ENCODE measurements at places on chromosomes 3 and 15.
A peak's percentile ranks its signal among the peaks of the same experiment; 100 is the strongest.

- DNase-seq: no peak
These were observed 3.8 kb upstream of the USP3 start for GRCh38 chr15:63500265-63501250.

DNA sequence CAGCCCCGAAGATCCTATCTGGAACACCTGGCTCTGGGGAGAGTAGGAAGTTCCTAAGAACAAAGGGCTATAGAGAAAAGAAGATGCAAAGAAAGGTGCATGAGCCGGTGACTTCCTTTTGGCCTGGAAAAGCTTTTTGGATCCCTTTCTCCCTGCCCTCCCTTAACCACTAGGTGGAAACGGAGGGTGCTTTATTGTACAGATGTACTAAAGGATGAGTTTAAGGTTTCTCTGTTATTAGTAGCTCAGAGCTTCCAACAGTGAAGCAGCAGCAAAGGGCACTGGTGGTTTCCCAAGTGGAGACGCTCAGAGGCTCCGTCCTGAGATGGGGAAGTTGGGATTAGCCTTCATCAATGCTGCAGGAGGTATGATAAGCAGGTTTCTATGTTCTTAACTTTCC, 5.9 kb upstream of the ADGRG7 start:
- no peak for DNase-seq

DNA sequence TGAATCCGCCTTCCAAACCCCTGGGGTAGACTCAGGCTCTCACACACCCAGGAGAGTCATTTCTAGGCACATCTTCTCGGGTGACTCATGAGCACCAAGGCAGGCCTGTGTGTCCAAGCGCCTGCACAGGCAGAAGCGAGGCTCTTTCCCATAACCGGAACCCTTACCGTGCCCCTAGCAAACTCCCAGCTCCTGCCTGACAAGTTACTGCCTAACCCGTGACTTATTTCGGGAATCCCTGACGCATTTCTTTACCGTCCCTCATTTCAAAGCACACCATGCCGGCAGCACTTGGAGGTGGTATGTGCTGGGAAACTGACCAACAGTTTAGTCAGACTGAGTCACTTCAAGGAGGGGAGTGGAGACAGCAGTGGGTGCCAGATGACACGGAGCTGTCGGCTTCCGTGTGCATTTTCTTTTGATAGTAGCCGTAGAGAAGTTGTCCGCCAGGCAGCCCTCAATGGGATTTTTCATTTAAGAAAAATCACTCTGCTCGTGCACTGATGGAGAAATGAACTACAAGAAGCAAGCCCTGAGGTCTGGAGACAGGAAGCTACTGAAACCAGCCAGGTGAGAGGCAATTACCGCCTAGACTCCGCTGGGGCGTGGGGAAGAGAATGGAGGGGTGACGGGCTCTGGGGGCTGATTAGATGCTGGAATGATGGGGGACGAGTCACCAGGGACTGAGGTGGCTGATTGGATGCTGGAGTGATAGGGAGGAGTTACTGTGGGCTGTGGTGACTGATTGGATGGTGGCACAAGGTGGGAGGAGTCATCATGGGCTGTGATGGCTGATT, 17.3 kb upstream of the HRH1 start:
- no peak for DNase-seq

GRCh38 chr3:67094167-67094566, 96.1 kb downstream of the KBTBD8 start:
- DNase-seq: no peak

GRCh38 chr3:8817486-8817885, 48.1 kb upstream of the OXTR start:
- DNase-seq: no peak

- no peak for DNase-seq
These were observed 265.4 kb downstream of the FAM43A start for GRCh38 chr3:194950906-194951628.

GRCh38 chr15:78398076-78398825, 39.8 kb upstream of the IREB2 start:
- no peak for DNase-seq

GRCh38 chr3:119716998-119717397, 14.2 kb downstream of the CFAP91 start:
- no peak for DNase-seq

GRCh38 chr3:111538681-111539083, 3.3 kb upstream of the CD96 start:
- DNase-seq: peak; percentile 57

DNA sequence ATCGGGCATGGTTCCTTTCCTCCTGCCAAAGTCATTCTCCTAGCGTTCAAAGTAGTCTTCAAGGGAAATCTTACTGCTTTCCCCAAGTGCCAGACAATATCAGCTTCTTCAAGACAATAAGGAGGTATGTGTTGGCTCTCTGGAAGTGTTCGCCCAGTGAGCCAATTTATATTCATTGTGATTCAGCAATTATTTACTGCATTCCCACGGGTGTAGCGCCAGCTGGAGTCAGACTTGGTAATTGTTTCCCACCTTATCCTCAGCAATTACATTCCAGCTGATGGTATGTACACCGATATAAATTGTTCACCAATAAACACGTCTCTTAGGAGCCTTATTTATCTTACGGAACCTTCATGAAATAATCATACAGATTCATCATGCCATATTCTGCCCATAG, 103.6 kb upstream of the CTNNB1 start:
- no peak for DNase-seq

- DNase-seq: no peak
These were observed 411.7 kb downstream of the NAALADL2 start for GRCh38 chr3:175270866-175271265.

DNA sequence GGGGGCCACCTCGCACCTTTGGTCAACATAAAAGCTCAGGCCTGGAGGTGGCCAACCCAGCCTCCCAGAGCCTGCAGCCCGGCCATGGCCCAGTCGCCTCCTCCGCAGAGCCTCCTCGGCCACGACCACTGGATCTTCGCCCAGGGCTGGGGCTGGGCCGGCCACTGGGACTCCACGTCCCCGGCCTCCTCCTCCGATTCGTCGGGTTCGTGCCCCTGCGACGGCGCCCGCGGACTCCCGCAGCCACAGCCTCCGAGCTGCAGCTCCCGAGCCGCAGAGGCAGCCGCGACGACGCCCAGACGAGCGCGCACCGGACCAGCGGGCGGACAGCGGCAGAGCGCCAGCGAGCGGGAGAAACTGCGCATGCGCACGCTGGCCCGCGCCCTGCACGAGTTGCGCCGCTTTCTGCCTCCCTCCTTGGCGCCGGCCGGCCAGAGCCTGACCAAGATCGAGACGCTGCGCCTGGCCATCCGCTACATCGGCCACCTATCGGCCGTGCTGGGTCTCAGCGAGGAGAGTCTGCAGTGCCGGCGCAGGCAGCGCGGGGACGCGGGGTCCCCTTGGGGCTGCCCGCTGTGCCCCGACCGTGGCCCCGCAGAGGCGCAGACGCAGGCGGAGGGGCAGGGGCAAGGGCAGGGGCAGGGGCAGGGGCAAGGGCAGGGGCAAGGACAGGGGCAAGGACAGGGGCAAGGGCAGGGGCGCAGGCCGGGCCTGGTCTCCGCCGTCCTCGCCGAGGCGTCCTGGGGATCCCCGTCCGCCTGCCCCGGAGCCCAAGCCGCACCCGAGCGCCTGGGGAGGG, at the start of gene MESP2:
Gene MESP2 (plus strand): TSS at position 59 of the 799 bp plus-strand sequence. CDS start 26 bp downstream, at position 85.
- peak; percentile 55 for DNase-seq

DNA sequence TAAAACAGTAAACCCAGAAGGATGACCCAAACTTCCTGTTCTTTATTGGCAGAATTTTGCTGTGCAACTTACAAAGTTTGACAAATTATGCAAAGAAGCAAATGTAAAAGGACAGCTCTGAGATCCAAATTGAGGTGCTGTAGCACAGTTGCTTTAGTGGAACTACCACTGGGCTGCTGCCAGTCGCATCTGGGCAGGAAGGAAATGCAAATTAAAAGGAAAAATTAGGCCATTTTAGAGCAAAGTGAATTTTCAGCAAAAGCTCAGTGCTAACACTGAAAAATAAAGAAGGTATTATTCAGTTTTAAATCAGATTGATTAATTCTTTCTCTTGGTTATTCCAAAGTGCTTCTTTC, 104.5 kb downstream of the ZMAT3 start:
- no peak for DNase-seq

DNA sequence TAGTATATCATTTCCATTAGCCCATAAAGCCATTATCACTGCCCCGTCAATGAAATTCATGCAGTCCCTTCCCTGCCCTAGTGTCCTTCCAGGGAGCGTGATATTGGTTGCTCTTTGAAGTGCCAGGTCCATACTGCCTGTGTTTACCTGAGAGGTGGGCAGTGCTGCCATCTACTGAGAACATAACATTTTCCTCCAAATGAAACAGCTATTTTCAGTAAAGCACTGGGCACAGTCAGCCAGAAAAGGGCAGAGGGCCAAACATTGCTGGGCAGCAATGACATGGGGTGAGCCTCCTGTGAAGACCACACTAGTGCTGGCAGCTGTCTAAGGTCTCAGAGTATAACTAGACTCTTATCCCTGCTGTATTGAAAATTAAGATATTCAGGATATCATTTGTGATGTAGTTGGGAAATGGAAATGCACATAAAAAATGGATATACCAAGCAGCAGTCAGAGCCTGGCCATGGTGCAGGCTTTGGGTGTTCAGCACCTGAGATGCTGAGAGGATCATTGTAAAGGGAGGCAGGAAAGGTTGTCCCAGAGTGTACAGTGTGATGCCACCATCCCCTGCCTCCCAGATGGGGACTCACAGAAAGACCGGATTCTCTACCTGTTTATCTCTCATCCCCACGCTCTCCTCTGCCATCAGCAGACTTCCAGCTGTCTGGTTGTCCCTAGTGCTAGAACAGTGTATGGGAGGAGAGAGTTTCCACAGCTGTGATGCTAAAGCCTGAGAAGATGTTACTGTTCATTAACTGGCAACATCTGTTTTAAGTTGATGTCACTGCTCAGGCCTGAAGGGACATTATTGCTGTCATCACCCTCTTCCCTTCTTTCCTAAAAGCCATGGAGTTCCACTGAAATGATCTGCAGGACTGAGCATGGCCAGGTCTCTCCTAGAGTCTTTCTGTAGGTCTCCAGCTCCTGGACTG, 108.8 kb downstream of the ARNT2 start:
- DNase-seq: no peak

DNA sequence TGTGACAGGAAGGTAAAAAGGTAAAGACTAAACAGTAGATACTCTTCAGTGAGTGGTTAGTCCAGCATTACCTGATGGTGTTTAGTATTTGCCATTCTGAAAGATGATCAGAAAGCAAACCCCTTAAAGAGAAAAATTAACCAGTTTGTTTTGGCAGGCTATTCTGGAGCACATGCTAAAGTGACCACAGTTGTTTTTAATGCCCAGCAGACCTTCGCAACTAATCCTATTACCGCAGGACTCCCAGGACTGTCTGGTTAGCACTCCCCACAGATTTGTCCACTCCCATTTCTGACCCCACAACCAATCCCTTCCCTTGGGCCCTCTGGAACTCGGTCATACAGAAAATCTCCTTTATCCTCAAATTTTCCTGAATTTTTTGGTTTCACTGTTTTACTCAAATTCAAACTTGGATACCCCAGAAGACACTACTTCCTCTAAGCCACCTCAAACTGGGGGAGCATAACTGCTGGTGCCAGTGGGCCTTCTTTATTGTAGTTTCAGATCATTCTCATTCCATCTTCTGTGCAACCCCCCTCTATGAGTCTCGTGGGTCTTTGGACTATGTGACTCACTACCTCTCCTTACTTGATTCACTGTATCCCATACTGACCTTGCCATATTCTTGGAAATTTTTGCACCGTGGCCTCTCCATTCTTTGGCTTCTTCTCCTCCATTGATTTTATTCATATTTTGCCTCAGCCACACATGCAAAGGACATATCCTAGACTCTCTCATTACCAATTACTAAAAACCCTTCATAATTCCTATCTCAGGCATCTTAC, 104.4 kb downstream of the RBMS3 start:
- DNase-seq: no peak

DNA sequence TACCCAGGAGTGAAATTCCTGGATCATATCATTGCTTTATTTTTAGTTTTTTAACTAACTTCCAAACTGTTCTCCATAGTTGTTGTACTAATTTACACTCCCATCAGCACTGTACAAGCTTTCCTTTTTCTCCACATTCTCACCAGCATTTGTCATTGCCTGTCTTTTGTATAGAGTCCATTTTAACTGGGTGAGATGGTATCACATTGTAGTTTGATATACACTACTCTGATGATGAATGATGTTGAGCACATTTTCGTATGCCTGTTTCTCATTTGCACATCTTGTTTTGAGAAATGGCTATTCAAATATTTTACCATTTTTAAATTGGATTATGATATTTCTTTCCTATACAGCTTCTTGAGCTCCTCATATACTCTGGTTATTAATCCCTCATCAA, 1586.6 kb downstream of the SI start:
- no peak for DNase-seq

DNA sequence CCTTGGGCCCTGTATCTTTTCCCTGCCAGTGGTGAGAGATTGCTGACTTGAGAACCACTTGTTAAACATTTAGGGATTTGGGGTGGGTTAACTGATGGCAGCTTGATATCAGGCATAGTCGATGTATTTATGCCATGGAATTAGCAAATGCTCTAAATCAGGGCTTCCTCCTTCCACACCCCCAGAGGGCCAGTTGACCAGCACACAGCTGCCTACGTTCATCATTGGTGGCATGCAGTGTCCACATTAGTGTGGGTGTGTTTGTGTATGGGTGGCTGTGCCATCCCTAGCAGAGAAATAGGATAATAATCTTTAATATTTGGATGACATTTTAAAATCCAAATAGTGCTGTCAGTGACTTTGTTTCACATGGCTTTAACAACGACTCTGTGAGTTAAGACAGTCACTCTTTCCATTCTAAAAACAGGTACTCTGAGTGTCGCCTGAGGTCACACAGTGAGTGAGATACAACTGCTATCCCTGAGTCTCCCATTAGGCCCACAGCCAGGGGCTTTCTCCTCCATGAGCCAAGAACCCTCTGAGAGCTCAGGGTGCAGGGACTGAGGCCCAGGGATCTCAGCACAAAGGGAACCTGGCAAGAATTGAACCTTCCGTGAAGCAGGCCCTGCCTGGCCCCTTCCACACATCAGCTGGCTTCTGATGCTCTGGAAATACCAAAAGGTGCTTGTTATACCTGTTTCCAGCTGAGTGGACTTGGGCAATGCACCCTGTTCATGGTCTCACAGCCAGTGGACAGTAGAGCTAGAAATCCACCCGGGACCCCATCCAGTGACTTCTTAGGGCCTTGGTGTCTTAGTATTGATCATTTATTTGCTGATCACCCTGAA, 4.3 kb upstream of the LTF start:
- DNase-seq: peak; percentile 37

DNA sequence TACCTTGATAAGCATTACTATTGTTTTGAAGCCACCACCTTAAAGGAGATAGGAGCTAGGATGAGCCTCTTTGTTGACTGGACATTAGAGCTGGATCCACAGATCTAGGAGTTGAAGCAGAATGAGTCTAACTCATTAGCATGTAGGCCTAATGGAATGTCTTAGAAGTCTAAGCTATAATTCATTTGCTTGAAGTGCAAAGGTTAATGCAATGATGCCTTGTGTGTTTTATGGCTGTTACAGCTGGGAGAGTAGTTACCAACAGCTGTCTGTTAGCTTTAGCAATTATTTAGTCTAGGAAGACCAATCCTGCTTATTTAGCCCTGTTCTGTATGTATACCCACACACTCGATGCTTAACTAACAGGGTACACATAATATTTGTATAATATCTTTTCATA, 419.3 kb downstream of the TUSC7 start:
- no peak for DNase-seq

All from activated CD8-positive, alpha-beta memory T cell treated with anti-CD3 and anti-CD28 coated beads, Interleukin-2, amount 10 ng/mL, durations not matched to agents 7 days and 5 days (primary cell).